ENCODE measurements at places on chromosomes 13 and 19. TPM values are rescaled to one million over a fixed set of nuclear protein-coding genes. Genes with fewer than 3 reads are reported as not detected.

GRCh38 chr19:15588265-15588664 lies 26.8 kb upstream of the CYP4F8 start:
- no peaks in the 10 kb centered on the region for H3K4me1 ChIP-seq
- DNase-seq: no peak
- H3K27me3 ChIP-seq: peaks cover 18% of the 10 kb centered on the region
- H3K27ac ChIP-seq: no peak overlapping the region
- H3K36me3 ChIP-seq: peaks cover 5% of the 10 kb centered on the region
- H3K4me3 ChIP-seq: no peak overlapping the region

- peak overlapping the region; percentile 94 for H3K27ac ChIP-seq
- H3K27me3 ChIP-seq: no peaks in the 10 kb centered on the region
- H3K4me1 ChIP-seq: peaks cover 35% of the 10 kb centered on the region
- H3K4me3 ChIP-seq: peak overlapping the region; percentile 93
- DNase-seq: no peak
Measured at GRCh38 chr13:111153977-111154332, 38.8 kb downstream of the ARHGEF7 start.

Gene ZNF540
- 9.0 TPM for polyA plus RNA-seq

Gene ZNF221
- polyA plus RNA-seq: 1.6 TPM

DNA sequence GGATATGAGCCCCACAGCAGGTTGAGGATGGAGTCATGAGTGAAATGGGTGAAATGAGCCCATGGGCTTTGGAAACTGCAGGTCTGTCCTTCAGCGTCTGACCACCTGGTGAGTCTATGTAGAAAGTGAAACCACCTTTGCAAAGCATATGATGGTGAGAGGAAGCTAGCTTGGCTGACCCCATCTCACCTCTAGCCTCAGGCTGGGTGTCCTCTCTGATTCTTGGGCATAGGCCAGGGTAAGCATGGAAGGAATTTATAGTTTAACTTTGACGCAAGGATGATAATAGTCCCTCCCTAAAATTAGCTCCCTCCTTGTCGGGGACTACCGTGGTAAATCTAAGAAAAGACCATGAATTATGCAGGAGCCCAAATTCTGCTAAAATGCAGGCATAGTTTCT lies 16.8 kb upstream of the PSG9 start:
- no peaks in the 10 kb centered on the region for H3K4me1 ChIP-seq
- H3K27me3 ChIP-seq: peaks cover 2% of the 10 kb centered on the region
- DNase-seq: no peak
- H3K27ac ChIP-seq: no peak overlapping the region
- no peak overlapping the region for H3K4me3 ChIP-seq

DNA sequence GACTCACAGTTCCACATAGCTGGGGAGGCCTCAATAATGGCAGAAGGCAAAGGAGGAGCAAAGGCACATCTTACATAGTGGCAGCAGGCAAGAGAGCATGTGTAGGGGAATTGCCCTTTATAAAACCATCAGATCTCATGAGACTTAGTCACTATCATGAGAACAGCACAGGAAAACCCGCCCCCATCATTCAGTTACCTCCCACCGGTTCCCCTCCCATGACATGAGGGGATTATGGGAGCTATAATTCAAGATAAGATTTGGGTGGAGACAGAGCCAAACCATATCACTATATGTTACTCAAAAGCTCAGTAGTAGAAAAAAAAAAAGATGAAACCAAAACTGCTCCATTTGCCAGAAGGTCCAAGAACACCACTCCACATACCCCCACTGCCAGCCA lies 58.5 kb downstream of the DNAJC15 start:
- no peak for DNase-seq
- no peak overlapping the region for H3K27ac ChIP-seq
- H3K36me3 ChIP-seq: peaks cover 31% of the 10 kb centered on the region
- peaks cover 10% of the 10 kb centered on the region for H3K4me1 ChIP-seq
- no peak overlapping the region for H3K4me3 ChIP-seq
- H3K27me3 ChIP-seq: no peaks in the 10 kb centered on the region

Gene APOC4
- polyA plus RNA-seq: not detected

DNA sequence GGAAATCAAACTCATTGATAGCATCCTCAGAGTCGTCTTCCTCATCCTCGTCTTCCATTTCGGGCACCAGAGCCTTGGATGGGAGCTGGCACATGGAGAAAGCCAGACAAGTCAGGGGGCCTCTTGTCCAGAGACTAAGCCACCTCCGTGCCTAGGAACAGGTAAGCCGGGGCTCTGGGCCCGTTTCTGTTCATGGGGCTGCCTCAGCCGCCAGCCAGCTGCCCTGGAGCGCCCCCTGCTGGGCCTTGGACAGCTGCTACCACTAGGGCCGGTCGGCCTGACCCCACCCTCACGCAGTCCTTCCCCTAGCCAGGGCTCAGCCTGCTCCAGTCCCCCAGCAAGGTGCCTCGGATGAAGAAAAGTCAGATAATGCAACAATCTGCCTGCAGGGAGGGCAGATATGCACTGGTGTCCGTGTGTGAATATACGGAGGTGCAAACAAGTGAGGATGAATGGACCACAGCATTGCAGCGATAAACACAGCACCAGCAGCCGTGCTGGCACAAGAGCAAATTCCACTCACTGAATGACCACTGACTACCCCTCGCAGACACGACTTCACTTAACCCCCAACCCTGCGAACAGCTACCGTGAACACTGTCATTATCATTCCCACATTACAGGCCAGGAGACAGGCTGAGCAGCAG lies 11.9 kb upstream of the PRKD2 start:
- peaks cover 21% of the 10 kb centered on the region for H3K4me1 ChIP-seq
- DNase-seq: peak; percentile 64
- H3K27ac ChIP-seq: peak overlapping the region; percentile 14
- H3K27me3 ChIP-seq: no peaks in the 10 kb centered on the region

GRCh38 chr13:35826626-35827254 lies 304.4 kb downstream of the DCLK1 start:
- no peak for DNase-seq
- H3K27me3 ChIP-seq: peaks cover 6% of the 10 kb centered on the region
- H3K36me3 ChIP-seq: no peaks in the 10 kb centered on the region
- H3K4me1 ChIP-seq: no peaks in the 10 kb centered on the region
- H3K4me3 ChIP-seq: no peak overlapping the region

- no peak for DNase-seq
- H3K4me3 ChIP-seq: no peak overlapping the region
- no peaks in the 10 kb centered on the region for H3K36me3 ChIP-seq
- H3K4me1 ChIP-seq: no peaks in the 10 kb centered on the region
Measured at GRCh38 chr13:111587249-111587648, 266.8 kb downstream of the TEX29 start.

Gene CYP2S1
- not detected for polyA plus RNA-seq

GRCh38 chr19:38003438-38004185 lies 96.6 kb downstream of the SIPA1L3 start:
- H3K36me3 ChIP-seq: peaks cover 6% of the 10 kb centered on the region
- no peak overlapping the region for H3K27ac ChIP-seq
- H3K4me3 ChIP-seq: no peak overlapping the region
- DNase-seq: no peak

- no peak for DNase-seq
- no peaks in the 10 kb centered on the region for H3K36me3 ChIP-seq
- H3K27ac ChIP-seq: peak overlapping the region; percentile 20
- peaks cover 27% of the 10 kb centered on the region for H3K4me1 ChIP-seq
- H3K27me3 ChIP-seq: no peaks in the 10 kb centered on the region
Measured at GRCh38 chr19:29841559-29842367, 30.0 kb downstream of the CCNE1 start.

Gene C19orf73
- 7.0 TPM for polyA plus RNA-seq

Gene SOHLH2
- not detected for polyA plus RNA-seq

Gene OLFM4
- polyA plus RNA-seq: not detected

Gene CDX2
- polyA plus RNA-seq: not detected

- H3K27me3 ChIP-seq: no peaks in the 10 kb centered on the region
- DNase-seq: no peak
- H3K36me3 ChIP-seq: peaks cover 24% of the 10 kb centered on the region
- no peak overlapping the region for H3K4me3 ChIP-seq
Measured at GRCh38 chr13:48448959-48449614, 36.2 kb upstream of the LPAR6 start.

Gene RASAL3
- 159 TPM for polyA plus RNA-seq

DNA sequence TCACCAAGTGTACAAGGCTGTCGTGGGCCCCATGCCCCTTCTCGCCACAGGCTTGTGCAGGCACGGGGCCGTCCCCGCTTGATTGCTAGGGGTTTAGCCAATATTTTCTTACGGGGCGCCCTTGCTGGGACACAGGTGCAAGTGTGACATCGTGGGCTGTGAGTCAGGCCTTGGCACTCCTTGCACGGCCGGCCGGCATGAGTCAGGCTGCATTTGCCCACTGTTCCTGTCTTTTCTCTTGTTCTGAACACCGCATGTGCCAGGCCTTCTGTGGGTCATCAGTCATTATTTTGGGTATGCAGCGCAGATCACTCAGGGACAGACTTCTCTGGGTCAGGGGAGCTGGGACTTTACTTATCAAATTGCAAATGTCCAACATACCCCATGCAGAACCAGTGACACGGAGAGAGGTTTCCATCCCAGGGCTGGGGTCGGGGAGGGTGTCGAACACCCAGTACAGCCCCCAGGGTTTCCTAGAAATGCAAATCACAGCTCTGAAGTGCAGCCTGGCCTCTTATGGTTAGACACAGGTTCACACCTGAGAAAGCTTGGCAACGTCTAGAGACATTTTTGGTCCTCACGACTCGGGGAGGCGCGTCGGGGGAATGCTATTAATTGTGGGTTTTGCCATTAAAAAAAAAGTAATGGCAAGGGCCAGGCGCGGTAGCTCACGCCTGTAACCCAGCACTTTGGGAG lies 22.5 kb upstream of the KLF2 start:
- no peak overlapping the region for H3K27ac ChIP-seq
- no peaks in the 10 kb centered on the region for H3K27me3 ChIP-seq
- no peak for DNase-seq
- no peaks in the 10 kb centered on the region for H3K4me1 ChIP-seq
- no peaks in the 10 kb centered on the region for H3K36me3 ChIP-seq
- no peak overlapping the region for H3K4me3 ChIP-seq

Gene FGF22
- polyA plus RNA-seq: not detected

Gene ZNF229
- 0.96 TPM for polyA plus RNA-seq

DNA sequence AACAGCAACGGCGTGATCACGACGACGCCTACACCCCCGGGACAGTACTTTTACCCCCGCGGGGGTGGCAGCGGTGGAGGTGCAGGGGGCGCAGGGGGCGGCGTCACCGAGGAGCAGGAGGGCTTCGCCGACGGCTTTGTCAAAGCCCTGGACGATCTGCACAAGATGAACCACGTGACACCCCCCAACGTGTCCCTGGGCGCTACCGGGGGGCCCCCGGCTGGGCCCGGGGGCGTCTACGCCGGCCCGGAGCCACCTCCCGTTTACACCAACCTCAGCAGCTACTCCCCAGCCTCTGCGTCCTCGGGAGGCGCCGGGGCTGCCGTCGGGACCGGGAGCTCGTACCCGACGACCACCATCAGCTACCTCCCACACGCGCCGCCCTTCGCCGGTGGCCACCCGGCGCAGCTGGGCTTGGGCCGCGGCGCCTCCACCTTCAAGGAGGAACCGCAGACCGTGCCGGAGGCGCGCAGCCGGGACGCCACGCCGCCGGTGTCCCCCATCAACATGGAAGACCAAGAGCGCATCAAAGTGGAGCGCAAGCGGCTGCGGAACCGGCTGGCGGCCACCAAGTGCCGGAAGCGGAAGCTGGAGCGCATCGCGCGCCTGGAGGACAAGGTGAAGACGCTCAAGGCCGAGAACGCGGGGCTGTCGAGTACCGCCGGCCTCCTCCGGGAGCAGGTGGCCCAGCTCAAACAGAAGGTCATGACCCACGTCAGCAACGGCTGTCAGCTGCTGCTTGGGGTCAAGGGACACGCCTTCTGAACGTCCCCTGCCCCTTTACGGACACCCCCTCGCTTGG lies 966 bp downstream of the JUNB start:
- DNase-seq: peak; percentile 68
- peaks cover 14% of the 10 kb centered on the region for H3K36me3 ChIP-seq
- H3K27me3 ChIP-seq: no peaks in the 10 kb centered on the region
- H3K27ac ChIP-seq: peak overlapping the region; percentile 98
- peak overlapping the region; percentile 96 for H3K4me3 ChIP-seq

GRCh38 chr13:108342369-108343289 lies 73.1 kb downstream of the TNFSF13B start:
- H3K27ac ChIP-seq: no peak overlapping the region
- peaks cover under 1% of the 10 kb centered on the region for H3K27me3 ChIP-seq
- H3K4me3 ChIP-seq: no peak overlapping the region
- no peaks in the 10 kb centered on the region for H3K36me3 ChIP-seq
- DNase-seq: no peak

Gene CACNA1A
- polyA plus RNA-seq: 0.11 TPM

Gene SUPT20H
- polyA plus RNA-seq: 45.8 TPM

Gene KIR2DL1
- 8.1 TPM for polyA plus RNA-seq

- peak overlapping the region; percentile 36 for H3K4me3 ChIP-seq
- H3K4me1 ChIP-seq: peaks cover 5% of the 10 kb centered on the region
- no peak overlapping the region for H3K27ac ChIP-seq
- no peak for DNase-seq
- H3K27me3 ChIP-seq: peaks cover 18% of the 10 kb centered on the region
- peaks cover 16% of the 10 kb centered on the region for H3K36me3 ChIP-seq
Measured at GRCh38 chr19:53057904-53058580, 13.5 kb downstream of the ERVV-2 start.

- no peaks in the 10 kb centered on the region for H3K4me1 ChIP-seq
- no peak overlapping the region for H3K27ac ChIP-seq
- DNase-seq: no peak
- H3K27me3 ChIP-seq: no peaks in the 10 kb centered on the region
Measured at GRCh38 chr13:84380866-84381265, 498.6 kb upstream of the SLITRK1 start.

GRCh38 chr19:33684538-33685232 lies 62.9 kb downstream of the CHST8 start:
- H3K4me1 ChIP-seq: no peaks in the 10 kb centered on the region
- no peak for DNase-seq
- no peaks in the 10 kb centered on the region for H3K36me3 ChIP-seq
- H3K27ac ChIP-seq: no peak overlapping the region

GRCh38 chr13:101544979-101545378 lies 92.5 kb downstream of the ITGBL1 start:
- peaks cover 10% of the 10 kb centered on the region for H3K27me3 ChIP-seq
- DNase-seq: no peak
- no peak overlapping the region for H3K4me3 ChIP-seq
- H3K4me1 ChIP-seq: no peaks in the 10 kb centered on the region
- no peaks in the 10 kb centered on the region for H3K36me3 ChIP-seq
- no peak overlapping the region for H3K27ac ChIP-seq
